ENCODE measurements at places on chromosomes 5 and 9. TPM values are rescaled to one million over a fixed set of nuclear protein-coding genes. Genes with fewer than 3 reads are reported as not detected.

DDX31 gene
- total RNA-seq, result 3.8 TPM

DNA sequence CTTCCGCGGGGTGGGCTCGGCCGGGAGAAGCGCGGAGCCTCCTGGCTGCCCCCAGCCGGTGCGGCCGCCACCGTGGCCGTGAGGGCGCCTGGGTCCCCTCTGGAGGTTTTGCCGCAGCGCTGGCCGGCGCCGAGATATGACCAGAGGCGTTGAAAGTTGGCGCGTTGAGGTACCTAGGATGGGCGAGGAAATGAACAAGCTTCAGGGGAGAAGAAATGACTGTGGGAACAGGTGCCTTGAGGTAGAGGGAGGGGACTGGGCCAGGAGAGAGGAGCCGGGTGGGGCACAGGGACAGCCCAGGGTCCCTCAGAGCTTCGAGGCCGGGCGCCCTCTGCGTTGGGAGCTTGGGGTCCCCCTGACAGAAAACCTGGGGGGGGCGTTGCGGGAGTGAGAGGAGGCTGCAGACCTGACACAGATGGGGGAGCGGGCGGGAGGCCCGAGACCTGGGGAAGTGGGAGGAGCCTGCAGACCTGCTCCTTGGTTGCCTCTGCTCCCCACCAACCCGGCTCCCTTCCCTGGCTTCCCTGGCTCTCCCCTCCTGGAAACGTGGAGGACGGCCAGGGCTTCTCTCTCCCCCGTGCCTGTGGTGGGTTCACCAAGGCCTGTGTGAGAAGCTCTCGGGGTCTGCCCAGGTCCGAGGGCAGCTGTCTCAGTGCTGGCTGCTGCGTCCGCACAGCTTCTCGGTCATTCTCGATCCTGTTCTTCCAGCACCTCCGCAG is 14.2 kb downstream of the RABL6 start:
- DNase-seq, result peak; percentile 40

- DNase-seq, result no peak
Measured at GRCh38 chr9:130414081-130414731, 30.6 kb upstream of the ASS1 start.

DNA sequence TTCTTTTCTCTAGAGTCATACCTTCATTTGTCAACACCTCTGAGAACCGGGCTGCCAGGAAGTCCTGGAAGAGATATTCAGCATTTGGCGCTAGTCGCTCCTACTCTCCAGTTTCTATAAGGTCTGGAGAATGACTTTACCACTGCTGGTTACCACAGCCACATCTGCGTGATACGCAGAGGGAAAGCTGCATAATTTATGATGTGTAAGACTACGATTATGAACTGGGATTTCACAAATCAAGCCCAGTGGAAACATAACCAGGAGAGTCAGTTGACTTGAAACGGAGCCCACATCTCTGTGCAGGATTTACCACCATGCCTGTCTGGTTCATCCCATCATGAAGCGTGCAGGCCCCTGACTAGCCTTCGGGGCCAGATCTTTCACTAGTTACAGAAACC is 72.6 kb downstream of the FGF1 start:
- no peak for DNase-seq

CCDC152 gene
- total RNA-seq, result 0.56 TPM

SLC2A8 gene
- 16.6 TPM for total RNA-seq

Measured in Right ventricle myocardium superior (tissue), 1 donor.